Tongue (tissue), 3 donors: ENCODE measurements at places on chromosomes 16 and 17. TPM values are rescaled to one million over a fixed set of nuclear protein-coding genes. Genes with fewer than 3 reads are reported as not detected.

The PITPNM3 gene
- total RNA-seq = 7.2 TPM

The KANSL1 gene
- total RNA-seq = 100 TPM

The CLDN7 gene
- total RNA-seq = 22.2 TPM

The NECAB2 gene
- total RNA-seq = not detected

The CORO1A gene
- 14.8 TPM for total RNA-seq

The PARD6A gene
- total RNA-seq = 2.2 TPM

The KRT222 gene
- not detected for total RNA-seq

The KRTAP4-1 gene
- total RNA-seq = not detected

The MYL11 gene
- 9,092 TPM for total RNA-seq

The PEX12 gene
- total RNA-seq = 4.2 TPM

The RND2 gene
- total RNA-seq = 0.92 TPM

The KCNH6 gene
- 0.31 TPM for total RNA-seq

The TADA2A gene
- 23.4 TPM for total RNA-seq

The CDYL2 gene
- total RNA-seq = 2.4 TPM

The OR2C1 gene
- total RNA-seq = 0.21 TPM

The NPIPA2 gene
- total RNA-seq = not detected

The DDX5 gene
- total RNA-seq = 400 TPM

The NPIPB6 gene
- total RNA-seq = not detected

The SLC25A10 gene
- total RNA-seq = 10.6 TPM

The CCDC200 gene
- total RNA-seq = not detected

The SLC16A13 gene
- total RNA-seq = 1.3 TPM

The KIF2B gene
- total RNA-seq = not detected

The TBC1D3K gene
- total RNA-seq = not detected

The SOX9 gene
- 14.6 TPM for total RNA-seq

The GNG13 gene
- total RNA-seq = not detected

The SLC5A10 gene
- total RNA-seq = not detected

The PKMYT1 gene
- 12.2 TPM for total RNA-seq

The PPL gene
- 105 TPM for total RNA-seq

The YWHAE gene
- 755 TPM for total RNA-seq

The TMEM94 gene
- total RNA-seq = 72.3 TPM

The TEX19 gene
- not detected for total RNA-seq

The APOH gene
- total RNA-seq = not detected

The KRTAP4-9 gene
- not detected for total RNA-seq

The ZNF469 gene
- 4.4 TPM for total RNA-seq

The KRTAP9-4 gene
- total RNA-seq = not detected

The GRIN2A gene
- total RNA-seq = 0.82 TPM

The HEATR9 gene
- total RNA-seq = not detected

The CDH1 gene
- total RNA-seq = 34.3 TPM
